Ovary (tissue), 10 donors: ENCODE measurements at places on chromosomes 12 and 14. TPM values are rescaled to one million over a fixed set of nuclear protein-coding genes. Genes with fewer than 3 reads are reported as not detected.

- no peak for DNase-seq
Observed at GRCh38 chr12:96719660-96720362, 187.2 kb upstream of the NEDD1 start.

The PIP4P1 gene
- 24.2 TPM for total RNA-seq

The SLC5A8 gene
- total RNA-seq, result 0.95 TPM

GRCh38 chr14:43001731-43002130 lies 1395.1 kb downstream of the LRFN5 start:
- no peak for DNase-seq

DNA sequence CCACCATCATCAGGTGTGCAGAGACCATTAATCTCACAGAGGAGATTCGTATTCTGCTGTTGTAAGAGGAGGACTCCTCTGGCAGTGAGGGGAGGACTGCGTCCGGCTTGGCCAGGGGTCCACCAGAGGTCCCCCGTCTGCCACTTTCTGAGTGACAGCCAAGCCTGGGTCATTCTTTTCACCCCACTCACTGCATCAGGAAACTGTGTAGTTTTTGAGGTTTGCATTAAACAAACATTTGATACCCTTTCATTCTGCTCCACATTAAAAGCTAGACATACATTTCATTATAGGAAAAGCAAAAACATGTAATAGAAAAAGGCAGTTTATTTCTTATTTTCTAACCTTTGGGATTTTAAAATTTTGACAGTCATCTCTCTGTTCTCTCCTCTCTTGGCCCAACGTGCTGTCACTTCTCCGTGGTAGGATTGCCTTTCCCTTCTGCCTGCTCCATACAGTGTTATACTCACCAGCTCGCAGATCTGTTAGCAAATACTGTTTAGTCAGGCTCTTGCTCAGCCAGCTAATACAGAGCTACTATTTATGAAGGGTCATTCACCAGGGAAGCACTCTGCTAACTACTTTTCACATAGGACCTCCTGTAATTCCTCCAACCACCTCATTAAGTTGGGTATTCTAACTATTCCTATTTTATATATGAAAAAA lies 99.3 kb downstream of the PELI2 start:
- DNase-seq, result no peak

The KRT85 gene
- total RNA-seq, result not detected

The PITPNM2 gene
- total RNA-seq, result 31.0 TPM

DNA sequence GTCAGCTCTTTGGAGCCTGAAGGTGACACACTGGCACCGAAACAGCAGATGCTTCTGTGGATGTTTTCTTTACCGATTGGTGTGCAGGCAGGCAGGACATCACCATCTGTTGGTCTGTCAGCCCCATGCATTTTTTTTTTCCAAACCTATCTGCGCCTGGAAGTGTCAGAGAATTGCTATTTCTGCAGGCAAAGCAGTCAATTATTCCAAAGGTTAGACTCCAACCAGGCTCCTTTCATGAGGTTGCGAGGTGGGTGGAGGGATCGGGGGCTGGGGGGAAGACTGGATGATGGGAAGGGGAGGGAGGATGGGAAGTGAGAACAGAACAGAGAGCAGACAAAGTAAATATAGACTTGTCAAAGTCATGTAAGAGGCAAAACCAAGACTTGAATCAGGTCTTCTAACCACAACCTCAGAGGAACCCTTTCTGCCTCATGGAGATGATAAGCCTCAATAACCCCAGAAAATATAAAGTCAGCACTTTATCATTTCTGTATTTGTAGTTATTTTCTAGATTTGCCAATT lies 117.7 kb downstream of the OTOGL start:
- no peak for DNase-seq

The NEDD8 gene
- total RNA-seq, result 155 TPM

GRCh38 chr14:72828604-72829003 lies 65.3 kb downstream of the DPF3 start:
- no peak for DNase-seq

- DNase-seq, result no peak
Observed at GRCh38 chr12:50453872-50454271, 50.9 kb upstream of the DIP2B start.

DNA sequence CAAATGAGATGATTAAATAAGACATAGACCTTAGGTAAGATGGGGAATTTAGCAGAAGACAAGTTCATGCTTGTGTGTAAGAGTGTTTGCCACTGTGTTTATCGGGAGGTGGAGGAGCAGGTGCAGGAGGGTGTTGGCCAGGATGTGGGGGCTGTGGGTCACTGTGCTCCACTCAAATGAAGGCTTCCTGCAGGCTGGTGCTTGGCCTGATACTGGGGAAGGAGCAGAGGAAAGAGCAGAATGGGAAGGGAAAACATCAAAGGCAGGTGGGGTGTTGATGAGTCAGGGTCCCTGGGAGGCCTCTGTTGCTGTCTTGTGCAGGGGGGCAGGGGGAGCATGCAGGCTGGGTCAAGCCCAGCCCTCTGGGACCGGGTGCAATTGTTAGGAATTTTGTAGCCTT lies 126.5 kb downstream of the TSPAN9 start:
- no peak for DNase-seq

GRCh38 chr14:82905762-82906161 lies 1372.1 kb upstream of the SEL1L start:
- DNase-seq, result no peak

The PGF gene
- total RNA-seq, result 1.8 TPM

The KRT72 gene
- total RNA-seq, result not detected

The RNASE4 gene
- total RNA-seq, result 97.6 TPM

GRCh38 chr12:88520436-88520820 lies 59.8 kb downstream of the KITLG start:
- no peak for DNase-seq

- no peak for DNase-seq
Observed at GRCh38 chr12:25241167-25242020, 9.3 kb downstream of the KRAS start.

The COQ6 gene
- 27.1 TPM for total RNA-seq

DNA sequence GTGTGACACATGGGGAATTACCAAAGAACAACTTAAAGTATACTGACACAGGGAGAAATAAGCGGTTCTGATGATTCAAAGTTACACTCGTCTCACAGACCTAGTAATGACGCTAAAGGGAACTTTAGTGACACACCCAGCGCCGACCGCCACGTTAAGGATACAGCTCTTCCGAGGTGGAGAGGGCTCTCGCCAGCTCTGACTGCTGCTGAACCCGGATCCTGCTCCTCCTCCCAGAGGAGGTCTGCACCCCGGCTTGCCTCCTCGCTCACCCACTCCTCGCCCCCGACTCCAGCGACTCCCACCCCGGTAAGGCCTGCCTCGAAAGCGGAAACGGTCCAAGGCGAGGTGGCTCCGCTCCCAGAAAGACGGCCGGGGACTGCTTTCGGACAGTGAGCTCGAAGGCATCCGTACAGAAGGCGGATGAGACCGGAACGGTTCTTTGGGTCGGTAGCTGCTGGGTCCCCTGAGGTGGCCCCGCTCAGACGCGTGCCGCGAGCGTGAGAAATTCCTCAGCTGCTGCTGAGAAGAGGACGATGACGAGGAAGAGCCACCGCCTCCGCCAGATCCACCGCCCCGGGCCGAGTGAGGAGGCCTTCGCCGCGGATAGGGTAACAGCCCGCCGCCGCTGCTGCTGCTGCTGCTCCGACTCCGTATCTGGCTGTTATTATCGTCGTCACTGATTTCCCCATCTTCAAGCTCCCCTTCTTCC lies 643 bp downstream of the ZFC3H1 start:
- DNase-seq, result peak; percentile 74

The RPS6KA5 gene
- 8.4 TPM for total RNA-seq

DNA sequence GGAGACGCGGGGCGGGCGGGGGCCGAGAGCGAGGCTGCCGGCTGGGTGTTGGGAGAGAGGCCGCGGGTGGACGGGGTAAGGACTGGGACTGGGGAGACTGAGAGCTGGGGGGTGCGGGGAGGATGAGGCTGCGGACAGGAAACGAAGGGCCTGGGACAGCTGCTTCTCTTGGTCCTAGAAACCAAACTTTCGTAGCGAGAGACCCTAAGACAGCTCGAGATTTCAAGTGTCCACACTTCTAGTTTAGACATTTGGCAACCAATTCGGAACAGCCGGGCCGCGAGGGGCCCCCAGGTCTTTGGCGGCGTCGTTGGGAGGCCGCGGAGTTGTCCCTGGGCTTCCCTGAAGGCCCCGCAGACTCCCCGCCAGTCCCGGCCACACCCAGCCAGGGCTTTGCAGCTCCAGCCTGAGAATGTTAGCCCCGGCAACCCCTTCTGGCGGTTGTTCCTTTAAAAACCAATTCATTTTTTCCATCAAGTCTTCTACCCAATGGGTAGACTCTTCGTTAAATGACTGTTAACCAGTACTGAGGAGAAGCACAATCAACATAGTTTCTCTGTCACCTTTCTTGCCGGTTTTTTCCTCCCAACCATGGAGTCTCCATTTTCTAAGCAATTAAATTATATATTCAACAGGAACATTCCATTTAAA lies 11.5 kb downstream of the NKX2-1 start:
- no peak for DNase-seq

DNA sequence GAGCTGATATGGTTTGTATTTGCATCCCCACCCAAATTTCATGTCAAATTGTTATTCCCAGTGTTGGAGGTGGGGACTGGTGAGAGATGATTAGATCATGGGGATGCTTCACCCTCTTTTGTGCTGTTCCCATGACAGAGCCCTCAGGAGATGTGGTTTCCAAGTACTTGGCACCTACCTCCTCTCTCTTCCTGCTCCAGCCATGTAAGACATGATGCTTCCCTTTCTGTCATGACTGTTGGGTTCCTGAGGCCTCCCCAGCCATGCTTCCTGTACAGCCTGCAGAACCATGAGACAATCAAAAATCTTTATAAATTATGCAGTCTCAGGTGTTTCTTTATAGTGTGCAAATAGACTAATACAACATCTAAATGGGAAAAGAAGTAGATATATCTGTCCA lies 754.5 kb downstream of the TMEM121 start:
- DNase-seq, result no peak

GRCh38 chr12:124169577-124170284 lies 125.2 kb upstream of the RFLNA start:
- DNase-seq, result no peak

- no peak for DNase-seq
Observed at GRCh38 chr14:91300957-91301356, 56.5 kb upstream of the GPR68 start.

DNA sequence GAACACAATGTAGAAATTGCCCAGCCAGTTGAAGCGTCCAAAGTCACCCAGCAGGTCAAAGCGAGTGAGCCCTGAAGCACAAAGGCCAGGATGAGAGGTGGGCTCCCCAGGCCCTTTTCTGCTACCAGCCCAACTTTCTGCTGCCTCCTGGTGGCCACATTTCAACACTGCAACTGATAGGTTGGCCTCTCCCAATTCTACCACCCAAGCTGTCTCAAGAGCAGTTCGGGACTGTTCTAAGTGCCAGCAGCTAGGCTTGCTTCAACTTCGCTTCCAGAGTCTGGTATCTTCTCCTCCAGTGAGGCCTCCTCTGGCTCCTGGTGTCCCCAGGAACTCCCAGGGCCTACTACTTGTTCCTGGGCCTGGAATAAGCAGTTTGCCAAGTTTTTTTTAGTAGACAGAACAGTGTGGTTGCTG lies 3.4 kb upstream of the DHH start:
- DNase-seq, result no peak

The PRICKLE1 gene
- total RNA-seq, result 14.2 TPM

DNA sequence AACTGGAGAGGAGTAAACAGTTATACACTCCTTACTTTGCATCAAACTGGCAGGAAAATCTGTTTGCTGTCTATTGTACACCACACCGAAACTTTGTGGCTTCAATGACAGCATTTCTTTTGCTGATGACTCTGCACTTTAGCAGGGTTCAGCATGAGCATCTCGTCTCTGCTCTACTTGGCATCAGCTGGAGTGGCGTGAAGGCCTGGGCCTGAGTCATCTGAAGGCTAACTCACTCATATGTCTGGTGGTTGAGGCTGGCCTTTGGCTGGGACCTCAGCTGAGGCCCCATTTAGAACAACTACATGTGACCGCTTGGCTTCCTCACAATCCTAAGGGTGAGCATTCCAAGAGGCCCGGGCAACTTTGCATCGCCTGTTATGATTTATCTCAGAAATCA lies 28.7 kb upstream of the REP15 start:
- no peak for DNase-seq

DNA sequence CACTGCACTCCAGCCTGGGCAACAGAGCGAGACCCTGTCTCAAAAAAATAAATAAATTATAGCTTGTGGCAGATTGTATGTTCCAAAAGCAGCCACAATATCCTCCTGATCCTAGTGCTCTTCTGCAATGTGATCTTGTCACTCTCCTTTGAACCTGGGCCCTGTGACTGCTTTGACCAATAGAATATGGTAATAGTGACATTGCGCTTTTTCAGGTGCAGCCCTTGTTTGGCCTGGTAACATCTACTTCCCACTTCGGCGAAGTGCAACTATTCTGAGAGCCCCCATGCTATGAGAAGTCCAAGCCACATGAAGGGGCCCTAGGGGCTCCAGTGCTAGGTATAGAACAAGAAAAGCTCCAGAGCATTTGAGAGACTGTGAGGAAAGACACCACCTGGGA lies 31.1 kb upstream of the DENND5B start:
- DNase-seq, result no peak

- no peak for DNase-seq
Observed at GRCh38 chr12:124497658-124498057, 69.8 kb downstream of the NCOR2 start.
